ENCODE measurements at places on chromosomes 2 and 18.

- no peak for DNase-seq
Observed at GRCh38 chr2:196380098-196380497, 208.7 kb upstream of the STK17B start.

DNA sequence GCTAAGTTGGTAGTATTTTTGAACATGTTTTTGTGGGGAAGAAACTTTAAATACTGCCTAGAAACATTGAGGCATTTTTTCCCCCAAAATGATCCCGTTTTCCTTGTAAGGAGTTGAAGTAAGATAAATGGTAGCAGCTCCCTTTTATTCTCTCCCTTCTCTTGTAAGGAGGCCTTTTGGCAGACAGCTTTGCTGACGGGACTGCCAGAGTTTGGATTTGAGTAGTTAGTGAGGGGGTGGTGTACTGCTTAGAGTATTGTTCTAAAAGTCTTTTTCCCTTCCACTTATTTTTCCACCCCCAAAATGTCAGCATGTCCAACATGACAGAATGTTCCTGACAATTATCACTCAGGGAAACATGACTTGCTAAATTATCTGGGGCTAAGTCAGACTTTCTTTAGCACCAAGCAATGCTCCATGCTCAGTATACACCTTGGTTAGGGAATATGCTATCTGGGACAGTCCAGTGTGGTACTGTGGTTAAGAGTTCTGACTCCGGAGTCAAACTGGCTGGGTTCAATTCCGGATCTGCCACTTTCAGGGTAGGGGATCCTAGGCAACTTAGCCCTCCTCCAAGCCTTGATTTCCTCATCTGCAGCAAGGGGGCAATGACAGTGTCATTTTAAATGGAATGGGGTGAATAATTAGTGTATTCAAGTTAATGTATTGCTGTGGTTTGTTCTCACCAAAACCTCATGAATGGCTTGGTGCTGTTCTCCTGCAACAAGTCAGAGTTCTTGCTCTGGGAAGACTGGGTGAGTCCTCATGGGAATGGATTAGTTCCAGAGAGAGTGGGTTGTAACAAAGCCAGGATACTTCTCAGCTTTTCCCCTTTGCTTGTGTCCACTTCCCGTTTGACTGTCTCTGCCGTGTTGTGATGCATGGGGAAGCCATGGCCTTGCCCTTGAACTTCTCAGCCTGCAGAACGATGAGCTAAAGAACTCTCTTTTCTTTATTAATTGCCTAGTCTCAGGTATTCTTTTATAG, 116.2 kb downstream of the TANC1 start:
- DNase-seq = no peak

- no peak for DNase-seq
Observed at GRCh38 chr18:28176948-28177827, at the start of gene CDH2. CDH2 (minus strand) TSS chr18:28177130; CDS start chr18:28177022, 108 bp downstream.

GRCh38 chr2:27281855-27282559, at the start of gene TRIM54:
TRIM54 (plus strand) TSS chr2:27282429; CDS start chr2:27282732, 303 bp downstream.
- DNase-seq = no peak

Data from omental fat pad (tissue), 4 donors.